Hepatocyte (in vitro differentiated cells): ENCODE measurements at places on chromosomes 3 and 15. TPM values are rescaled to one million over a fixed set of nuclear protein-coding genes. Genes with fewer than 3 reads are reported as not detected.
A peak's percentile ranks its signal among the peaks of the same experiment; 100 is the strongest.

- H3K27me3 ChIP-seq, result no peaks in the 10 kb centered on the region
- H3K36me3 ChIP-seq, result no peaks in the 10 kb centered on the region
- no peak overlapping the region for H3K27ac ChIP-seq
These were observed 5.9 kb downstream of the ADPRH start for GRCh38 chr3:119585208-119585607.

- peaks cover 48% of the 10 kb centered on the region for H3K4me1 ChIP-seq
- no peaks in the 10 kb centered on the region for H3K36me3 ChIP-seq
- no peak overlapping the region for H3K4me3 ChIP-seq
- peak; percentile 36 for DNase-seq
- no peaks in the 10 kb centered on the region for H3K27me3 ChIP-seq
- peak overlapping the region; percentile 64 for H3K27ac ChIP-seq
These were observed 447.3 kb upstream of the KCNMB2 start for GRCh38 chr3:178088963-178089362.

- H3K27ac ChIP-seq, result peak overlapping the region; percentile 17
- no peak for DNase-seq
- H3K27me3 ChIP-seq, result no peaks in the 10 kb centered on the region
- no peak overlapping the region for H3K4me3 ChIP-seq
These were observed 258.1 kb downstream of the TIGIT start for GRCh38 chr3:114551770-114552526.

DNA sequence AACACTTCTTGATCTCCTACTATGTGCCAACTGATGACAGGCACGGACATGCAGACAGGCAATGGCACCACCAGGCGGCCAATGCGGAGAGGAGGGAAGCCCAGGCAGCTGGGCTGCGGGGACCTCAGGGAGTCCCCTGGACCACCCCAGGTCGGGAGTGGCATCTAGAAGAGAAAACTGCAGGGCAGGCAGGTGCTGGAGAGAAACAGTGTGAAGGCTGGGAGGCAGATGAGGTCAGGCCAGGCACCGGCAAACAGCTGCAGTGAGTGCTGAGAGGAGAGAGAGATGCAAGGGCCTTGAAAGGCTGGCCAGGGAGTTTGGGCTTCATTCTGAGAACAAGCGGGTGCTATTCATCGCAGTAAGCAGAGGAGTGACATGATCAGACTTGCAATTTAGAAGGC is 29.1 kb downstream of the SLC6A1 start:
- no peak overlapping the region for H3K4me3 ChIP-seq
- no peak for DNase-seq
- H3K36me3 ChIP-seq, result no peaks in the 10 kb centered on the region

DNA sequence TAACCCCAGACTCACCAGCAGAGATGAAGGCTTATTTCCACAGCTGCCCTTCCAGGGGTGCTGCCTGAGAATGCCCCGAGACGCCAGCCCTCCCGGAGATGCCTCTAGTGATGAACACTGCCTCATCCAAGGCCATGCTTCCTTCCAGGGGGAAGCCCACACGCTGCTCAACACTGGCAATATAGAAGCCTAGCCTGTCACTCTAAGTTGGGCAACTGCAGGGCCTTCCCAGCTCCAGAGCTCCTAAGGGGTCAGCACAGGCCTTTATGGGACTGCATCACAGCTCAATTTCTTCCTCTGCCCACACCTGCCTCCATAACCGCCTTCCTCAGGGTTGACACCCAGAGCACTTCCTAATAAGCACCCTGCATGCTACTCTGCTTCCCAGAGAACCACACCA is 217.7 kb downstream of the ABHD5 start:
- H3K27ac ChIP-seq, result no peak overlapping the region
- H3K4me1 ChIP-seq, result no peaks in the 10 kb centered on the region
- H3K36me3 ChIP-seq, result no peaks in the 10 kb centered on the region
- DNase-seq, result no peak

- H3K27me3 ChIP-seq, result no peaks in the 10 kb centered on the region
- H3K4me3 ChIP-seq, result no peak overlapping the region
- no peaks in the 10 kb centered on the region for H3K4me1 ChIP-seq
- no peak overlapping the region for H3K27ac ChIP-seq
- DNase-seq, result no peak
These were observed 89.4 kb downstream of the RFTN1 start for GRCh38 chr3:16423947-16424673.

DNA sequence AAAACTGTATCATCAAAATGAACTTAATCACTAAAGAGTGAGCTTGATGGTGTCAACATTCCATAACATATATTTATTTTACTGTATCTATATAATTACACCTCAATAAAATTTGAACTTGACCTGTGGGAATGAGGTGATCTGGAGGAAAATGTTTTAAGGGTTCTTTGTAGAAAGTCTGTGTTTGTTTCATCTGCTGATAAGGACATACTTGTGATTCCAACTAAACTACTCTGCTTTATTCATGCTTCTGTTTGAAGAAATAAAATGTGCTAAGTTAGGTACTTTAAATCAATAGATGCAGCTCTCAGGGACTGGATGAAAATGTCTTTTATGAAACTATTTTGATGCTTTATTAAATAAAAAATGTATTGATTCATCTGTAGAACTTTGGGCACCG is 11.6 kb upstream of the PLOD2 start:
- peaks cover 9% of the 10 kb centered on the region for H3K4me1 ChIP-seq
- H3K36me3 ChIP-seq, result no peaks in the 10 kb centered on the region
- DNase-seq, result no peak
- no peak overlapping the region for H3K27ac ChIP-seq
- no peaks in the 10 kb centered on the region for H3K27me3 ChIP-seq

CORO2B gene
- total RNA-seq, result 1.2 and 2.9 TPM in 2 replicates

P2RY1 gene
- 11.9 and 14.0 TPM in 2 replicates for total RNA-seq

GOLGA6L7 gene
- not detected in 2 replicates for total RNA-seq

TNNC1 gene
- total RNA-seq, result 15.0 and 16.1 TPM in 2 replicates

HGD gene
- 48.3 and 64.6 TPM in 2 replicates for total RNA-seq
